ENCODE measurements at places on chromosomes 12 and 14. TPM values are rescaled to one million over a fixed set of nuclear protein-coding genes. Genes with fewer than 3 reads are reported as not detected.

DNA sequence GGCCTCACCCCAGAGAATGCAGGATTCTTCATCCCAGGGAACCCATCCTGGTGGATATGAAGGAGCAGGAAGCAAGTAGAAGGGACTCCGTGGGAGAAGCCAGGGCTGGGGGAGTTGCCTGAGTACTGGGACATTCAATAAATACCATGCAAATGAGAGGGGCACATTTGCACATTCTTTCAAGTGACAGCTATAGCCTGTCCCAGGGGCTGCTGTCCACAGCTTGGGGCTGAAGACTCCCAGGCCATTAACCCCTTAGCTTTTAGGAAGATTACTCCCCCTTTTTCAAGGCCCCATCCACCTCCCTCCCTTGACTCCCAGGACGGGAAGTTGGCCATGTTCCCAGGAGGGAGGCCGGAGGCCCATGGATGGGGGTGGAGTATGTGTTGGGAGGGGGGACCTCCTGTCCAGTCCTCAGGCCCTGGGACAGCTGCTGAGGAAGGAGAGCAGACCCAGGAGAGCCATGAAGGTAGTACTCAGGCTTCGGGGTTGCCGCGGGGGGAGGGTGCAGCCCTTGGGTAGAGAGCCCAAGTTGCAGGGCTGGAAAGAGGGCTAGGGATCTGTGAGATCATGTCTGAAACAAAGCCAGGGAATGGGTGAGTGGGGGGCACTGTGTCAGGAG, 974 bp upstream of the TNS2 start:
- no peak for ATAC-seq

Gene CRADD
- total RNA-seq: 12.0 TPM

Gene IGFBP6
- 0.65 TPM for total RNA-seq

Gene AQP5
- 0.73 TPM for total RNA-seq

DNA sequence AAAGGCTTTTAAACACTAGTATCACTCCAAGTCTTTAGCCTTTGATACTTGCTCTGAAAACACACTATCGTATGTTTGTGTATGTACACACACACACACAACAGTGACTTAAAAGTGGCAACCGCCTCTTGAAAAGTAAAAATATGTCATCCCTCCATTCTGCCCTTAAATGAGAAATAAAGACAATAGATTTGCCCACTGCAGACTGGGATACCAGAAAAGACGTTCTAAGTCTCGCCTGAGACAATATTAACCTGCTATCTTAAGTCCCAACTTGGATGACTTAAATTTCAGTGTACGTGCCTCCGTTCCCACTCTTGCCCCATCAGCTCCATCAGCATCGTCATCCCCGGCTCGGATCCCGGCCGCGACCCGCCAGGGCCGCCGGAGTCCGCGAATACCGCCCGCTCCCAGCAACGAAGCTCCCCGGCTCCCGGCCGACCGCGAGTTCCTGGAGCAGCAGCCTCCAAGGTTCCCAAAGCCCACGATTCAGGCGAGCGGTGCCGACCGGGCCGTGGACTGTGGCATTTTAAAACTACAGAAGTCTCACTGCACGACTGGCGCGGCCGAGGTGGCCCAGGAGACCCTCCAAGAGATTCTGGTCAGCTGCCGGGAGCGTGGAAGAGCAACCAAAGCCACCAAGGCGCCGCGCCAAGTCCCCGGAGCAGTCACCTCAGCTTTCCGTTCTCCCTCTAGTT, 2.8 kb upstream of the ARID2 start:
- no peak for ATAC-seq

DNA sequence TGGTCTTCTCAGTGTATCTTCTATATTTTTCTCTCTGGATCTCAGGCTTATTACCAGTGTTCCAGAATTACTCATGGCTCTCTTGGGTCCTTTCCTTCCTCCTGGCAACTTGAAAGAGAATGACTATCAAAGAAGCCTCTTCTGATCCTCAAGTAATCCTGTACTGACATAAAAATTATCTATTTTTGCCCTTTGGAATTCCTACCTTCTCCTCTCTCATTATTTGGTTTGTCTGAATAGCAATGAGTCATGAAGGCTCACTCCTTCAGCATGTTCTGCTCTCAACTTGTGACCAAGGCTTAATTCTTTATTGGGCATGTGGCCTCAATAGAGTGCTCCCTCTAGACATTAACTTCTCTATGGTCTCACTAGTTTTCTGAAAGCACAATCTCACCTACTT, 553.6 kb upstream of the ATP2B1 start:
- no peak for ATAC-seq

GRCh38 chr12:84920331-84920730, 7.7 kb upstream of the SLC6A15 start:
- ATAC-seq: no peak

DNA sequence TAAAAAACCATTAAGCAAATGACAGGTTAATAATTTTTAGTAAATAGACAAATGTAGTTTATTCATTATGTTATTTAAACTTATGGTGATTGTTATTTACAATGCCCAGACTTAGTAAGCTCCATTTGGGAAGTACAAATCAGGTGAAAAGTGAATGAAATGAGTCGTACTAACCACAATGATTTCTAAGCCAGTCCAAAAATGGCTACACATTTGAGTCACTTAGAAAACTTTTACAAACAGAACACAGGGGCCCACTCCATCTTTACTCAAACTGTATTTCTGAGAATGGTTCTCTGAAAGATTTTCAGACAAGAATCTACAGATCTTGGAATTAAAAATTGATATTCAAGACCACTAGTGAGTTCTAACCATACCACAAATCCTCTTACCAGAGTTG, 653.3 kb upstream of the MIS18BP1 start:
- ATAC-seq: no peak

Gene AQP6
- total RNA-seq: 0.19 TPM

DNA sequence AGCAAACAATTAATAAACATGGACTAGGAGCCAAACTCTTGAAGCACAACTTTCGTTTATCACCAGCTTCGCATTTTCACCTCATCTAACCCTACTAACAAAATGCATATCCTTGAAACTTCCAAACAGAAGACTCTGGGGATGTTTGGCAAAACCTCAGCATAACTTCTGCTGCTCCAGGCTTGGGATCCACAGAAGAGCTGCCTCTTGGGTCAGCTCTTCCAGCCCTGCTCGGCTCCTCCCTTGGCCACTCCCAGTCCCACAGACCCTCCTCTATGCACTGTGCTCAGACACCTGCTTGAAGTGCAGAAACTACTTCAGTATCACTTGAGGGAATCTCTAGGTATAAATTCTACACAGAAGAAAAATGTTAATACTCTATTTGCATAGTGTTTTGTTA, 110.0 kb upstream of the AMIGO2 start:
- ATAC-seq: no peak

DNA sequence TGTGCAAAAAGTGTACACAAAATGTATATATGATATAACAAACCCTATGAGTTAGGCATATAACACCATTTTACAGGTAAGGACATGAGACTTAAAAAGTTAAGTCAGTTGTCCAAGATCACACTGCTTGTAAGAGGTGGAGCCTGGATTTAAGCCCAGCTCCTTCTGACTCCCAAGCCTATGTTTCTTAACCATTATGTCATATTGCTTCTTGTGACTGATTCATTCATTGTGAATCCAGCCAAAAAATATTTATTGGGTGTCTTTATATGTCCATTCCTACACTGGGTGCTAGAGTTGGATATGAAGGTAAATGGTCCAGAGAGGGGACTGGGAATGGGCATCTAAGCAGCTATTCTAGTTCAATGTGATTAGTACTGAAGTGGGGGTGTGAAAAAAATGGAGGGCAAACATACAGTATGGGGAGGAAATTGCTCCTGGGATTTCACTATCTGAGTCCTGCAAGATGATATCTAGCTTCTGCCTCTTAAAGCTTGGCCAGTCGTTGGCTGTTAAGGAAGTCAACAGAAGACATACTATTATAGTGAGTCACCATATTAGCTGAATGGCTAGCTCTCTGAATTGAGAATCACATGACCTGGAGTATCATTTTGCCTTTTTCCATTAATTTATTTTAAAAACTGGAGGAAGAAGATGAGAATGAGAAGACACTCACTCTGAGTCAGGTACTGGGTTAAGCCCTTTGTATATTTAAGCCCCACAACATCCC, 28.8 kb downstream of the PAX9 start:
- ATAC-seq: no peak

DNA sequence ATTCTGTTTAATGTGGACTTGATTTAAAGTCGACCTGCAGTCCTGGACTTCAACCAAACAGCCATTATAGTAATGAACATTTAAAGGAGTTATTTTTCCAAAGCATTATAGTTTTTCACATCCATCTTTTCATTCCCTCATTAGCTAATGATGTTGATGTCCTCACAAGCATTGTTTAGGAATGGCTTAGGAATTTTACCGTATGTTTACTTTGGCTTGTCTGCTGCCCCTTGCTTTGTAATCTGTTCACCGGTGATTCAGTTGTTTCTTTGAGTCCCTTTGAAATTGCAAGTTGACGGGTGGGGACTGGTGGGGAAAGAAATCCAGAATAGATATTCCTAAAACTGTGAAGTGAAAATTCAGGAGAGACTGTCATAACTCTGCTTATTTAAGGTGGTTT, 25.4 kb downstream of the PRKCH start:
- ATAC-seq: no peak

DNA sequence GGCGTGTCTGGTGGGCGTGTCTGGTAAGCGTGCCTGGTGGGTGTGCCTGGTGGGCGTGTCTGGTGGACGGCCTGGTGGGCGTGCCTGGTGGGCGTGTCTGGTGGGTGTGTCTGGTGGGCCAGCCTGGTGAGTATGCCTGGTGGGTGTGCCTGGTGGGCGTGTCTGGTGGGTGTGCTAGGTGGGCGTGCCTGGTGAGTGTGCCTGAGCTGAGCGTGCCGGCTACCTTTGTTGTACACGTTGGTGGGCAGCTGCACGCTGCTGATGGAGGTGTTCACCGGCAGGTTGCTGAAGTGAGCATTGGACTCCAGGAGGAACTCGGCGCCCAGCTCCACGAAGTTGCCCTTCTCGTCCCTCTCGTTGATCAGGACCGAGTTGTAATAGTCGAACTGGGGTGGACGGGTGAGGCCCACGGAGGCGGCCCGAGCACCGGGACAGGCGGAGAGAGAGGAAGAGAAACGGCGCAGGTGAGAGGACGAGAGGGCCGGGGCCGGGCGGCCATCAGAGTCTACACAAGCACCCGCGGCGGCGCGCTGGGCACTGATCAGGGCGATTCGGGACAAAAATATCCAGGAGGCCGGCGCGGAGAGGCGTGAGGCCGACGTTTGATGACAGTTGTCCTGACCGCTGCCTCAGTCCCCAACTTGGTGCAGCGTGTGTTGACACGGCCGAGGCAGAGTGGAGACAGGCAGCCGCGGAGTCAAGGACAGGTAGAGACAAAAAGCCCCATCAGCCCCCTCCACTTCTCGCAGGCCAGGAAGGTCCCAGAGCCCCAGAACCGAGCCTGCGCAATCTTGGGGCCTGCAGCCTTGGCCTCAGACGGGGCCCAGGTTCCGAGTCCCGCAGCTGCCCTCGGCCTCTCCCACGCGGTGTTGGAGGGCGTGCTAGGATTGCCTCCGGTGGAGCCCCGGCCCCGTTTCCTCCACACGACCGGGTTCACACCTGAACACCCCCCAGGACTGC, 10.5 kb downstream of the CACNA2D4 start:
- ATAC-seq: no peak

- ATAC-seq: peak; percentile 96
Observed at GRCh38 chr14:87312169-87312893, 680.7 kb downstream of the GALC start.

Gene VIPAS39
- total RNA-seq: 30.8 TPM

DNA sequence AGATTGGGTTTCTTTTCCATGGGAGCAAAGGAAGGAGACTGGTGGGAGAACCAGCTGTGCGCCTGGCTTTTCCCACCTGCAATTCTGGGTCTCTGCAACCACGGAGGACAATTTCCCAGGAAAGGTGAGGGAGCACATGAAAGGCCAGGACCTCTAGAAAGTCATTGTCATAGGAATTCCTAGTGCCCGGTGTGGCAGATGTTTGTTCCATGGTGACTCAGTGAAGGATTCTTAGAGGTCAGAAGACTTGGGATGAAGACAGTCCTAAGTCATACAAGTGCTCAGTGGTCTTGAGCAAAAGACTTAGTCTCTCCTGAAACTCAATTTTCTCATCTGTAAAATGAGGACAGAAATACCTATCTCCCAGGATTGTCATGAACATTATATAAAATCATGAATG, 51.3 kb downstream of the KCNA5 start:
- no peak for ATAC-seq

Gene RASSF8
- 22.2 TPM for total RNA-seq

Gene GLS2
- 0.43 TPM for total RNA-seq

Gene ATF1
- total RNA-seq: 7.3 TPM

DNA sequence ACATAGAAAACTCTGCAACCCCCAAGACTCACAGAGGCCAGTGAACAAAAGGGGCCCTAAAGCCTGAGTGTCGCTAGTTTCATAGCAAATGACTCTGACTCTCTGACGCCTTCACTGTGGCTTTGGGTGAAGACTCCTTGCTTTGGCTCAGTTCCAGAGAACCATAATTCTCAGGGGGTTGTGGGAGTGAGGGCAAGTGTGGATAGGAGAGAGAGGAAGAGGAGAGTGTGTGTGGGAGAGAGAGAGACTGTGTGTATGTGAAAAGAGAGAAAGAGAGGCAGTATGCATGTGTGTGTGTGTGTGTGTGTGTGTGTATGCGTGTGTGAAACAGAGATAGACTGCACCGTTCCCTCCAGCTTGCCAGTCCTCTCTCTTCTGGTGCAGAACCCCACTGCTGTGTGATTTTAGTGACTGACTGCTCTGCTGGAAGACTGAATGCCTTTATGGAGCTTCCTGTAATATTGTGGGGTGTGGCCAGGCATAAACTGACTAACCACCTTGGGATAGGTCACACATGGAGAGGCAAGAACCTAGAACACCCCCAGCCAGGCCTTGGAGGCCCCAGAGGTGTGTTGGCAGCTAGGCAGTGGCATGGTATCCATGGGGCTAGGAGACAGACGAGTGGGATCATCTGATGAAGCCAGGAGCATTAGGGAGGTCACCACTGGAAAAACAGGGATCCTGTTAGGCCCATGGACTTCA, 45.9 kb upstream of the STXBP6 start:
- peak; percentile 62 for ATAC-seq

Gene TAS2R10
- 0.50 TPM for total RNA-seq

Gene KRT75
- total RNA-seq: 0.14 TPM

Gene PRICKLE1
- total RNA-seq: 105 TPM

- ATAC-seq: peak; percentile 3
Observed at GRCh38 chr14:54567224-54567638, 303 bp downstream of the SAMD4A start.

DNA sequence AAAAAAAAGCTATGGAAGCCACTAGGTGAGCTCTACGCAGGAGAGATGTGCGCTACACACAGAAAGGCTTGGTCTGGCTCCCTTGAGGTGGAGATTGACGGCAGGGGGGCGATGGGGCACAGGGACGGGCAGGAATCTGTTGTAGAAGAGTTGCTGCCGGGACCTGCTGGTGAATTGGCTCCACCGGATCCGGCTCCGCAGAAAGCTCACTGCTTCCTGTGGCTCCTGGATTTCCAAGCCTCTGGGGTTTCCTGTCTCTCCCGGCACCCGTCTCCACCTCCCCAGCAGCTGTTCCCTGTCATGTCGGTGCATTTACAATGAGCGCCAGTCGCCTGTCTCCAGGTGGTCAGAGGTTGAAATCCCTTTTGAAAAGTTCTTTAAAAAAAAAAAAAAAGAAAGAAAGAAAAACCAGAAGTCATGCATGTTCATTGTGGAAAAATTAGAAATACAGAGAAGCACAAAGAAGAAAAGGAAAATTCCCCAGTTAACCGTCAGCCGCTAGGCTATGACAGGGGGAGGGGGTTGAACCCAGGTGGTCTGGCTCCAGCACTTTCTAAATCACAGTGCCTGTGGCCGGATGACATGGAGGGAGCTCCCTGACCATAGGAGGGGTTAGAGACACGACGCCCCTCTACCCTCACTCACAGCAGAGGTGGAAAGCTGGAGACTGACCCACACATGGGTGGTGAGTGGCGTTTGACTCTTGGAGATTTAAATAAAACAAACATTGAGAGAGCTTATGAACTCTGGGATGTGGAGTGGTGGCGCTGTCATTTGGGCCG, 20.8 kb downstream of the FAM222A start:
- no peak for ATAC-seq

Gene EDDM3A
- not detected for total RNA-seq
